Forelimb muscle (tissue), 1 donor: ENCODE measurements at places on chromosomes 2 and 18.

- no peak for DNase-seq
Measured at GRCh38 chr2:70806013-70806412, 14.4 kb downstream of the CLEC4F start.

DNA sequence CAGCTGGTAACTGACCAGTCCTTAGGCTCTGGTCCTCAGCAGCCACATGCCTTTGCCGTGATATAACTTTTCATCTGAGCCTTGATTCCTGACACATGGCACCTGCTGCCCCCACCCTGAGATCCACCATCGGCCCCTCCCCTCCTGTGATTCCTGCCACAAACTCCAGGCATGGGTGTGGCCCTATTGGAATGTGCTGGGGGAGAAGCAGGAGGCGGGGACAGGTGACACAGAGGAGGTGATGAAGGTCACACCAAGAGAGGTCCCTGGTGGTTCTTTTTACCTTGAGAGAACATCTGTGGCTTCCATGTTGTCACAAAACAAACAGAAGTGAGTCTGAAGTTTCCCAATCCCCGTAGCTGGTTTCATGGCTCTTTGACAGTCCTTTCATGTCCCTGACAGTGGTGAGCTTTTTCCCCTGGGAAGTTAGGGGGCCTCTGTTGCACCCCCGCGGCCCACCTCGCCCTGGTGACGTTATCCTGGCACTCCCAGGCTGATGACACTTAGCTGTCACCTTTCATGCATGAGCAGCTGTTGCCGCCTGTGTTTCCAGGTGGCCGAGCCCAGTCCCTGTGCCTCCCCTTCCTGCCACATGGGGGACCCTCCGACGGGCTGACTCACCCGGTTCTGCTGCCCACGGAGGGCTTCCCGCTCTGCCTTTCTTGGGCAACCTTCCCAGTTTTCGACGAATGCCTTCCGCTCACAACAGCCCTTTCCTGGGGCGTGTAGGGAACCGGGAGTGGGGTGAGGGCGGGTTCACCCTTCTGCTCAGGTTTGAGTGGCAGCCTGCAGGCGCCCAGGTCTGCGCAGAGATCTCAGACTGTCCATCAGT, 66.3 kb upstream of the GLI2 start:
- DNase-seq, result no peak

DNA sequence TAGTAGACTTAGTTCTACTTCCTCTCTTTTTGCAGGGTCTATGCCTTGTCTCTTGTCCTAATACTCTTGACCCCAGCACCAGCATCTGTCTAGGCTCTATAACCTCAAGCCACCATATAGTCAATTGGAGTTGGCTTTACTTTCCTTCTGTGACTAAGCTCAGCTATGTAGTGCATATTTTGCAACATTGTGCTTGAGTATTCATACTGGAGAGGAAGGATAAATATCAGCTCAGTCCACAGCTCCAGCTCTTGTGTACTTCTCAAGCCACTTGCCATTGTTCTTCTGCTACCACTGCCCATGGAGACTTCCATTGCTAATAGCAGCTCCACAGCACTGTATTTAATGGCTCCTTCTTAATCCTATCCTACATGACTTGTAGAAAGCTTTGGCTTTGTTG, 35.5 kb upstream of the CD28 start:
- DNase-seq, result no peak

DNA sequence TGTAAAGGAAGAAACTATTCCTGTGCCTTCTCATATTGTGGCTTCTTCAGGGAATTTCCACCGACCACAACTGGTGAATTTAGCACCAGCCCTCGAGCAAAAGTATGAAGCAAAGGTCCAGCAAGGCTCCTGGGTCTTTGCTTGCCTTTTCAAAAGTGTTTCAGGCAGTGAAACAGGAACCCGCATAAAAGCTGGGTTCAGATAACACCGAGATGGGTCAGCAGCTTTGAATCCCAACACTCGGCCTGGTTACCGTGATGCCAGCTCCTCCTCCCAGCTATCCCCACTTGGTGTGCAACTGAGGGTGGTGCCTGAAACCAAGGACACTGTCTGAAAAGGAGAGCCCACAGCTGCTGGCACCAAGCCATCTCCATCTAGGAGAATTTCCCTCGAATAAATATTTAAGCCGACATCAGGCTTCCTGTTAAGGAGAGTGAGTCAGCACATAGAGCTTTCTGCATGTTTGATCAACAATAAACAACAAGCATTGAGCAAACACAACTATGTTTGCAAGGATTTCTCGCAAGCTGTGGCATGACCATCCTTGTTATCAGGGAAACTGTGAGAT, 69.5 kb downstream of the ANTXR1 start:
- no peak for DNase-seq

DNA sequence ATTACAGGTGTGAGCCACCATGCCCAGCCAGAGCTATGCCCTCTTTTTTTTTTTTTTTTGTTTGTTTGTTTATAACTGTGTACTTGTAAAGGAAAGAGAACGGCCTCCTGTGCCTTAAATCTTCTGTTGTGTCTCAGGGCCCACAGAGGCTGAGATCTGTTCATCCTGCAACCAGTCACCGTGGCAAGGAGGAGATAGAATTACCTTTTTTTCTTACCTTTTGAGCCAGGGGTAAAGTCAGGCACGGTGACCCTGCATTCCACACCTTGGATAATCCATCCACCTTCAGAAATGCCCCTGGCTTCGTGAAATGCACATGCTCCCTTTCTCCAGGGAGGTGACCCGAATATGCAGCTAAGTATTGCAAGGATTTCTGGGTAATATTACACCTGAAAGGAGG, 12.8 kb downstream of the NEDD4L start:
- no peak for DNase-seq

DNA sequence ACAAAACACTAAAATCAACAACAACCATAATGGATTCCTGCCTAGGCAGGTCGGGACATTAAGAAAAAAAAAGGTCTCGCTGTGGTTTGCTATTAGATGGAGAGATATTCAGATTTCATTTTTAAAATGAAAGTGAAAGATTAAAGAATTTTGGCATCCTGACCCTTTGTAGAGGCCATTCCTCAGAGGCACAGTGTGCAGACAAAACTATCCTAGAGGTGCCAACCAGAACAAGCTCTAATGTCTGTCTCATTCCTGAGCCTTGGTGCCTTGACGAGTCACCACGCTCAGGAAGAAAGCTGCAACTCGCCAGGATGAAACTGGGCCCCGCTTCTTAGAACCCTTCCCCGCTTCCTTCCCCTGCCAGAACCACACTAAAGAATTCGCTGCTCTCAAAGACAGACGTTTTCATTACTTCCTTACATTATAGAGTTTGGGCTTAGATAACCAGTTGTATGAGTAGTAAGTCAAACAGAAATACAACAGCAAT, 156.0 kb downstream of the TGIF1 start:
- DNase-seq, result no peak

DNA sequence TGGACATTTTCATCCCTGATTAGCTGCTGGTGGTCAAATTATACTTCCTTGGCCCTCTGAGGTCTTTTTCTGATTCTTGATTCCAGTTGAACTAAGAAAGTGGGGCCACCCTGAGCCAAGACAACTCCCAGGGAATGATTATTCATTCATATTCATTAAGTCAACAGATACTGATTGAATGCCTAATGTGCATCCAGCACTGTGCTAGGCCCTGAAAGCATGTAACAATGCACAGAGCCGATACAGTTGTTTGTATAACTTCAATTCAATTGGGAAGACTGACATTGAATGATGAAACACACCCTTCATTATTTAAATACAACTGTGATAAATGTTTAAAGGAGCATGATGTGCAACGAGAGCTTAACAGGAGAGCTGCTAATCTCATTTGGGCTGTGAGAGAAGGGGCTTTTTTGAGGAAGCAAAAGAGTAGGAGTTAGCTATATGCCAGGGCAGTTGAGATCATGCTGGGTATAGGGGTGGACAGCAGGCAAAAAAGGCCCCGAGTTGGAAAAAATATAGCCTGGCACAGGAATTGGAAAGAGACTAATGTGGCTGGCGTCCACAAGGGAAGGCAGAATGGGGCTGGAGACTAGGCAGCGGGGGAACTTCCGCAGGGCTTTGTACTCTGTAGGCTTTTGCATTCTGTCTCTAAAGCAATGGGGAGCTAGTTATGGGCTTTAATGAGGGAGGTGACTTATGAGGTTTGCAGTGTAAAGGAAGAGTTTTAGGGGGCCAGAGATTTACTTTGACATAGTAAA, 57.2 kb upstream of the ACVR1 start:
- no peak for DNase-seq

DNA sequence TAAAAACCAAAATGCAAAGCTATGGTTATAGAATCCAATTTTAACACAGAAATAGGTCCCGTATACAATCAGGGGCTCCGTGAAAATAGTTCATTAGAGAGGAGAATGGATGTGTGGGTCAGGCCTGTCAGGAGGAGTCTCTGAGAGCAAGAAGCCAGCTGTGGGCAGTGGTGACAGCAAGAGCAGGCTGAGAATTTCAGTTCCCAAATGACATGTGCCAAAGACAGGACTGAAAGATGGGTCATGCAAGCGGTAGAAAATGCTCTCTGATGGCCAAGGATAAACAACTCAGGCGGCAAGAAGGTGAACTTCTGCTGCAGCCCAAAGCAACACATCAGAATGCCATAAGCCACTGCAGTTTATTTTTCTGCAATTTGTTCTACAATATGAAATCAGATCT, 100.4 kb downstream of the CCDC141 start:
- DNase-seq, result no peak

DNA sequence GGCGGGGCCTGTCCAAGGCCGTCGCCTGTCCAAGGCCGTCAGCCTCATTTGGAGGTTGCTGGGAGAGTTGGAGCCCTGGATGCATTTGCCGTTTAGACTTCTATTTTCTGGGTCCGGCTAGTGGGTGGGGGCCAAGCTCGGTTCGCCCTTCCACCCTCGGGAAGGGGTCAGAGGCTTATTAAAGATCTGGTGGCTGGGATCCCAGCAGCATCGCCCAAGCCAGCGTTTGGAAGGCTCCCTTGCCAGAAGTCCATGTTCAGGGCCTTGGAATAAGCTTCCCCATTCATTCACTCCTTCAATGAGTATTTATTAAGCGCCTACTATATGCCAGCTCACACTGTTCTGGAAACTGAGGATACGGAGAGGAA, 516 bp upstream of the DOCK10 start:
- DNase-seq, result no peak

- no peak for DNase-seq
Measured at GRCh38 chr2:211354481-211354880, 798.1 kb downstream of the CPS1 start.

GRCh38 chr2:19474128-19474527, 115.7 kb upstream of the OSR1 start:
- no peak for DNase-seq

DNA sequence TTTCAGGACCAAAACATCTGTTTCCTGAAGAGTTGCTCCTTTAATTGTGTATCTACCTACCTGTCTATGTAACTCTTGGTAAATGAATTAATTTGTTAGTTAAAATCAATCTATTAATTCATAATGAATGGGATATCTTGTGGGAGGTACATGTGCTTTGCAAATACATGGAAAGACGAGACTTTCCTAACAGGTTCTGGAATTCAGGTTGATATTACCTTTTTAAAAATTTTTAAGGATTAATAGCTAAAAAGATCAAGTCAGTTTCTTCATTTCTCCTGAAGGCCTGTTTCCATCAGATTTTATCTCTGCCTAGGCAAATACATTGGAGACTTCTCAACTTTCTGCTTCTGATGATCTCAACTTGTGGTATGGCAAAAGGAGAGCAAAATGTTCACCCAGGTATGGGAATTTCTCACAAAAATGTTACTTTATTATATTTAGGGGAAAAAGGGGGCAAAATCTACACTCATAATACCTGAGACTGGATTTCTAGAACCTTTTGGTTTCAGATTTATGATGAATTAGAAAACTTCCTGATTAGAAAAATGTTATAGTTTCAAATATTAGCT, 7.4 kb downstream of the TFPI start:
- DNase-seq, result no peak

DNA sequence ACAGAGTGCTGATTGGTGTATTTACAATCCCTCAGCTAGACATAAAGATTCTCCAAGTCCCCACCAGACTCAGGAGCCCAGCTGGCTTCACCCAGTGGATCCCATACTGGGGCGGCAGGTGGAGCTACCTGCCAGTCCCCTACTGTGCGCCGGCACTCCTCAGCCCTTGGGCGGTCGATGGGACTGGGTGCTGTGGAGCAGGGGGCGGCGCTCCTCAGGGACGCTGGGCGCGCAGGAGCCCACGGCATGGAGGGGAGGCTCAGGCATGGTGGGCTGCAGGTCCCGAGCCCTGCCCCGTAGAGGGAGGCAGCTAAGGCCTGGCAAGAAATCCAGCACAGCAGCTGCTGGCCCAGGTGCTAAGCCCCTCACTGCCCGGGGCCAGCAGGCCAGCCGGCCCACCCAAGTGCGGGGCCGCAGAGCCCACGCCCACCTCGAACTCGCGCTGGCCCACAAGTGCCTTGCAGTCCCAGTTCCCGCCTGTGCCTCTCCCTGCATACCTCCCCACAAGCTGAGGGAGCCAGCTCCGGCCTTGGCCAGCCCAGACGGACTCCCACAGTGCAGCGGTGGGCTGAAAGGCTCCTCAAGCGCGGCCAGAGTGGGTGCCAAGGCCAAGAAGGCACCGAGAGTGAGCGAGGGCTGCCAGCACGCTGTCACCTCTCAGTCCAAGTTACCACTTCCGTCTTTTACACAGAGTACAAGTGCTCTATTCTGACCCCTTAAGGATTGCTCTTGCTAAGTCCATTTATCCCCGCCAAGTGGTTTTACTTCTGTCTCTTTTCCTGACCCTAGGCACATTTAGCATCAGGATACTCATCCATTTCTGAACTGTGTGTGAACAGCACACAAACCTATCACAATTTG, 1.7 kb upstream of the RPE start:
- DNase-seq, result no peak

GRCh38 chr2:72712977-72713376, 112.9 kb downstream of the EXOC6B start:
- DNase-seq, result no peak

- DNase-seq, result peak; percentile 97
Measured at GRCh38 chr2:224982910-224983711, 59.2 kb downstream of the DOCK10 start.
